ENCODE measurements at places on chromosomes 3 and 15.

DNA sequence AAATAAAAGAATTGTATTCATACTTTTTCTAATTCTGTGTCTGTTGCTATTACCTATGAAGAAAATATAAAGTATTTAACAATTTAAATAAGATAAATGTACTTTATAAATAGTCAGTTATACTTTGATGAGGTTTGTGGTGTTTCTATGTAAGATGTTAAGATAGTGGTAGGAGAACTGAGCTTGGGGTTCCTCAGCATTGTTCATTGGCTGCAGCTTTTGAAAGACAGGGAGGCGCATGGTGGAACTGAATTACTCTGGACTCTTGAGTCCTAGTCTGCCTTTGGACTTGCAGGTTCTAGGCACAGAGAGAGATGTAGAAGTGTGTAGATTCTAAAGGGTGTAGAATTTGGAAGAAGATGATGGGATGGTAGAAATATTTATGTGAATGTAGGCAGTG is 23.1 kb downstream of the LMLN start:
- no peak for DNase-seq

GRCh38 chr3:195820186-195820585 is 8.5 kb upstream of the MUC4 start:
- no peak for DNase-seq

- DNase-seq, result no peak
Measured at GRCh38 chr3:46901591-46902187, 24.2 kb downstream of the PTH1R start.

- no peak for DNase-seq
Measured at GRCh38 chr3:63303238-63303637, 25.1 kb downstream of the SYNPR start.

GRCh38 chr3:192917028-192917403 is 640 bp downstream of the MB21D2 start:
- DNase-seq, result peak; percentile 9

DNA sequence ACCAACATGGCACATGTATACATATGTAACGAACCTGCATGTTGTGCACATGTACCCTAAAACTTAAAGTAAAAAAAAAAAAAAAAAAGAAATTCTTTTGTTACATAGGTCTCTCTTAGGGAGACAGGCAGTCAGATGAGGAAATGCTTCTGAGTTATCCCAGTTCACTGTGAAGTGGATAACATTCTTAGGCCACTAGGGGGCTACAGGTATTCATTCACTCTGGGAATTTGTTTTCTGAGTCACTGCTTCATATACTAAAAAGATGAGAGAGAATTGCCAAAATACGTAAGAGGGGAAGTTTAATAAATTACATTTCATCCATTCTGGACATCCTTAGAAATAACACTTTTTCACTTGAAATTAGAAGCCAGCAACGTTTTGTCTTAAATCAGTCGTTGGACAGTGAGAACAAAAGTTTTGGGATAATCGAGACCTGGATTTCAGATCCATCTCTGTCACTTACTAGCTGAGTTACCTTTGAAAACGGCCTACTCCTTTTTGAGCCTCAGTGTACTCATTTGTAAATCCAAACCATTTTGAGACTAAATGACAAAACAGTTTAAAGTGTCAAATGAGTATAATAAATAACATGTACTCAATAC is 738.4 kb upstream of the ALCAM start:
- DNase-seq, result no peak

DNA sequence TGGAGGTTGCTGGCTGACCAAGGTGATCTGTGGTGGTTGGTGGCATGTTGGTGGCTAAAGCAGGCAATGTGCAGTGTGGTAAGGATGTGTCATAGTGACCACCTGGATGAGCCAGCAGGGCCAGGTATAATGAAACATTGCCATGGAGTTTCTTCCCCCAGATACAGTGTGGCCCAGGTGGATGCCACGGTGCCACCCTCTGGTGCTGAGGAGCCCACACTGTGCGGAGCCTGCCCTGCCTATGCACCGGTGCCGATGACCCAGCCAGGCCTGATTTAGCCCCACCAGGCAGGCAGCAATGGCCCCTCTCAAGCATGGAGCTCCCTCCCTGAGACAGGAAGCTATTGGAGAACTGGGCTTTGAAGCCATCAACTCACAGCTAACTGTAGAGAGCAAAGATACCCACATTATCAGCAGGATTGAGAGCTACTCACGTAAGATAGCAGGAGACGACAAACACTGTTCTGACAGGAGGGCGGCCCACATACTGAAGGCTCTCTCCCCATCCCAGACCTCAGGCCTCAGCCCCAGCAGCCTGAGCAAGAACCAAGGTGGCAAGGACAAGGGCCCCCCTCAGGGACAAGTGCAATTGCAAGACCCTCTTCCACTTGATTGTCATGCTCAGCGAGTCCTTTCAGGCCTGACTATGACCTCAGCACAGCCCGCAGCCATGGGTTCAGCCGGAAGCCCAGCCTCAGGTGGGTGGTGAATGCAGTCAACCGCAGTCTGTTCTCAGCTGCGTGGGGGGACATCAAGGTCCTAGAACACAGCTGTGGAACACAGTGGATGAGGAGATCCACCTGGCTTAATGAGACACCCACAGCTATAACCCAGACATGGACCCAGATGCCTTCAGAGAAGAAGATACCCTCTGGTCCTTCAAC is 82.8 kb upstream of the CDV3 start:
- DNase-seq, result peak; percentile 62

DNA sequence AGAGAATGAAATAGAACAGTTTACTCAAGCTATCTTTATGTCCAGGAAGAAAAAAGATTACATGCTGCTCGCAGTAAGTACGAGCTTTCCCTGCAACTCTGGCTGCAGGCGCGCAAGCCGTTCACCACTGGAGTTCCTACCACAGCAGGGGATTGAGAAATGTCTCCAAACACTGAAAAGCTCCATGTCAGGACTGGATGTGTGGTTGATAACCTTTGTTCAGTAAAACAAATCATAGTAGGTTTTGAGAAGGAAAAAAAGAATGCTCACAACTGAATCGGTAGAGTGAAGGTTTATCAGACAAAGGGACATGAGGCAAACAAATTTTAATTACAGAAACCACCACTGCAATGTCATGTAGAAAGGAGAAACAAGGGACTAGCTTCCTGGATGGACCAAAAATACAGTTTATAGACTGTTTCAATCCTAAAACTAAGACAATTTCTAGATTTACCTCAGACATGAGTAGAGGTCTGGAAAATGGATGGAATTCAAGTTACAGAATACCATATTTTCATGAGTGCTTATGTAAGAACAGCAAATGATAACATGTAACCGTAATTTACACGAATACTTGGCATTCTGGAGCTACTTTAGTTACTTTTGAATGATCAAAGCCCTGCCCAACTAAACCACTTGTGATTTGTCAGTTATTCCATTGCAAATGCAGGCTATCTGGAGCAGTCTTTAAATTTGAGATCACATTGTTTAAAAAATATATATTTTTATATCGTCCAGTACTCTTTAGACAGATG is 471.1 kb downstream of the SHQ1 start:
- no peak for DNase-seq

GRCh38 chr3:114408736-114409670 is 115.2 kb downstream of the TIGIT start:
- DNase-seq, result no peak

DNA sequence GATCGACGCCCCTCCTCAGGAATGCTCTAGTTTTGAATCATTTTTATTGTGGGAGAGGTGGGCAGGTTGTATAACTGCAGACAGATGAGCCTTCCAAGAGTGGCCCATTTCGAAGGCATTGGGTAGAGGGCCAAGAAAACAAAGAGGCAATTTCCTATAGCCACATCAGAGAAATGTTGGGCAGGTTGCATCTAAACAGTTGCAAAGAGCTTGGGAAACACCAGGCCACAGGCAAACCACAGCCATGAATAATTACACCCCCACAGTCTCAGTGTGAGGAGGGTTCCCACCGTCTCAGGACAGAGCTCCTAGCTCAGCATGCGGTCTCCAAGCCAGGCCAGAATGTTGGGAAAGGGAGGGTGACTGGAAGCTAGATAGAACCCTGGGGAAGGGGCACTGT is 257.3 kb downstream of the ABHD5 start:
- DNase-seq, result no peak

GRCh38 chr3:7764115-7764514 is 737.5 kb upstream of the LMCD1 start:
- DNase-seq, result no peak

- no peak for DNase-seq
Measured at GRCh38 chr3:132804498-132804897, 82.3 kb upstream of the NPHP3 start.

DNA sequence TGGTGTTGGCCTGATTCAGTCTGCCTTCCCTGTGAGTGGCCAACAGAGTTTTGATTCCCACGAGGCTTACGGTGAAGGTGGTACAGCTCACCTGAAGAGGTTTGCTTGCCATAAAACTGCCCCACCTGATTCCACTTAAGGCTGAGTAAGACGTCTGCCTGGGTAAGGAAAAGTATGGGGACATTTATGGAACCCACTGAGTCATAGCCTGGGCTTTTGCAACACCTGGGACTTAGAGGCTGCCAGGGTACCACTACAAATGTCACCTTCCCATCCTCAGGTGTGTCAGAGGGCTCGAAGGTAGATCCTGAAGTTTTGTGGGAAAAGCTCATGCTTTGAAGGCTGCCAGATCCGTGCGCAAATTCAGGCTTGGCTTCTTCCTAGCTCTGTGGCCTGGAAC is 56.9 kb upstream of the SLCO2A1 start:
- no peak for DNase-seq

GRCh38 chr3:122006267-122006666 is 15.8 kb downstream of the ILDR1 start:
- DNase-seq, result no peak

- no peak for DNase-seq
Measured at GRCh38 chr3:31962801-31963205, 18.3 kb downstream of the OSBPL10 start.

DNA sequence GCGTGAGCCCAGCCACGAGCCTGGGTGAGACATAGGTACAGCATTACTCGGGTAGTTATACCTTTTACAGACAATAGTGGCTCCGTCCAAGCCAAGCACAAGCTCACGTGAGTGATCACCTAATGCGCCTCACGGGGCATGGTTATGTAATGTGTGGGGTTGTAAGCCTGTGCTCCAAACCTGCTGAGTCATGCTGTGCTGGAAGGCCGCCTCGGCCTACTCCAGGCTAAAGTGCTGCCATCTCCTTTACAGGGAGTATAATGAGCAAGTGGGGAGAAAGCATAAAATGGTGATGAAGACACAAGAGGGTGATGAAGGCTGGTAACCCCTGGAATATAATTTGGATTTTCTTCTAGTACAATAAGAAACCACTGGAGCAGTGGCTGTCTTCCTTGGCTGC is 175.8 kb upstream of the STT3B start:
- DNase-seq, result no peak

- no peak for DNase-seq
Measured at GRCh38 chr15:70037292-70037640, 60.5 kb downstream of the TLE3 start.

- no peak for DNase-seq
Measured at GRCh38 chr3:144415492-144415891, 443.9 kb downstream of the DIPK2A start.

GRCh38 chr3:151864423-151865101 is 8.9 kb upstream of the SUCNR1 start:
- no peak for DNase-seq

DNA sequence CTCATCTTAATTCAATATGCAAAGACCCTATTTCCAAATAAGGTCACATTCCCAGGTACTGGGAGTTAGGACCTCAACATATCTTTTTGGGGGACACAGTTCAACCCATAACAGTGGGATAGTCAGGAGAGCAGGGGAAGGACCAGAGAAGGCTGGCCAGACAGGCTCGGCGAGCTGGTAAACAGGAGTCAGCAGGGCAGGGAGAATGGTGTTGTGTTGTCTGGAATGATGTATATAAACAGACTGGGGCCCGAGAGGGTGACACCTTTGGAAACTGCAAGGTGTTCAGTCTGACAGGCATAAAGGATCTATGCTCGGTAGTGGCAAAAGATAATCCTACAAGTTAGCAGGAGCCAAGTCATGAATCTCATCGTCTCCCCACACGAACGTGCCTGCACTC is 10.1 kb upstream of the PPP1R2 start:
- no peak for DNase-seq

DNA sequence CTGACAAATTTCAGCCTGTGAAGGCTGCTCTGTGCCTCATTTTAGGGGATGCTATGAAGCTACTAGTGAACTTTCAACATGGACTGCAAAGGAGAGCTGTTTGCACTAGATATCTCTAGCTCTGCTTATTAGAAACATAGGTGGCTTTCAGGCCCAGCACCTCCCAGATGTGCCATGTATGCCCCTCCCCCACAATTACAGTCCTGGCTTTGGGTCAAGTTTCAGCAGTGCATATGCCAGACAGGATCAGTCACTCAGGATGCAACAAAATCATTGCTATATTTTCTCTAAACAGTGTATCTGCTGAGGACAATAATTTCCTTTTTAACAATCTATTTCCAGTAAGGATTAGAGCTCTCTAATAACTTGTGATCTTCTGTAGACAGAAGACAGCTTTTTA is 178.8 kb upstream of the STAC start:
- no peak for DNase-seq

- no peak for DNase-seq
Measured at GRCh38 chr3:51373658-51374421, 11.3 kb upstream of the MANF start.

DNA sequence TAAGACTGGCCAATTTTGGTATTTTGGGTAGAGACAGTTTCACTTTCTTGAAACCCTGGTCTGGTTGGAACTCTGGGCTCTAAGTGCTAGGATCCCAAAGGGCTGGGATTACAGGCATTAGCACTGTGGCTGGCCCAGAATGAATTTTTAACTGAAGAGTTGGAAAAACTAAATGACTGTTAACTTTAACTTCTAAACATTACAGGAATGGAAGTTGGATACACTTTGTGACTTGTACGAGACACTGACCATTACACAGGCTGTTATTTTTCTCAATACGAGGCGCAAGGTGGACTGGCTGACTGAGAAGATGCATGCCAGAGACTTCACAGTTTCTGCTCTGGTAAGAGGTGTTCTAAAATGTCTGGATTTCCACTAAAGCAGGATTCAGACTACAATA is 3.5 kb downstream of the EIF4A2 start:
- DNase-seq, result no peak

DNA sequence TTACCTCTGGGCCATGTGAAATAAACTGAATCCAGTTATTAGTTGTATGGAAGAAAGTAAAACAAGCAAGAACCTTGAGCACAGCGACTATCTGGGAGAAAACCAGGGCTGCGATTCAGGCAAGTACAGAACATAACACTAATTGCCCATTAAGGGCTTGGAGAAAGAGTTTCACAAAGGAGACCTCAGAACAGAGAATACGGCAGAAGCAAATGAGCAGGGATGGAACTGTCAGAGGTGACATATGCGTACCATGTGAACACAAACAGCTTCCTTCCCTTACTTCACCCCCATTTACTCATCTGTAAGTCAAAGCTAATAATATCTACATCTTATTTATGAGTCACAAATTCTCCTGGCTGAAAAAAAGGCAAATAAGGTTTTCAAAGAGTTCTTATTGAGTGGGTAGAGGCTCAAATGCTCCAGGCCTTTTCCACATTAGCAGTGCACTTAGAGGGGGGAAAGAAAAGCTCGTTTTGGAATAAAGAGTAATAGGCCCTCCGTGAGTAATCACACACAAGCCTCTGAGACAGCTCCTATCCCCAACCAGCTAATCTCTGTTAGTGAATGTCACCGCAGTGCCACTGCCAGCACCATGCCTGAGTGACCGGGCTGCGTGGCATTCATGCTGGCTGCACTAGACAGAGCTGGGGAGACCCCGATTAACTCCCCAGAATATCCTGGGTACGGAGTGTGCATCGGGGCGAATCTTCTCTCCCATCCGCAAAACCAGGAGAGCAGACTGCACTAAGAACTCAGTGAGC is 2.6 kb downstream of the PCSK6 start:
- no peak for DNase-seq

GRCh38 chr3:183619624-183620251 is 15.7 kb upstream of the KLHL24 start:
- no peak for DNase-seq

Data from activated T-cell treated with anti-CD3 and anti-CD28 coated beads for 4 hours (primary cell).